ENCODE measurements at places on chromosomes 5 and 9.

- no peak for DNase-seq
Observed at GRCh38 chr5:171157276-171157675, 151.8 kb upstream of the TLX3 start.

GRCh38 chr5:41832430-41832829 lies 37.8 kb downstream of the OXCT1 start:
- DNase-seq: no peak

DNA sequence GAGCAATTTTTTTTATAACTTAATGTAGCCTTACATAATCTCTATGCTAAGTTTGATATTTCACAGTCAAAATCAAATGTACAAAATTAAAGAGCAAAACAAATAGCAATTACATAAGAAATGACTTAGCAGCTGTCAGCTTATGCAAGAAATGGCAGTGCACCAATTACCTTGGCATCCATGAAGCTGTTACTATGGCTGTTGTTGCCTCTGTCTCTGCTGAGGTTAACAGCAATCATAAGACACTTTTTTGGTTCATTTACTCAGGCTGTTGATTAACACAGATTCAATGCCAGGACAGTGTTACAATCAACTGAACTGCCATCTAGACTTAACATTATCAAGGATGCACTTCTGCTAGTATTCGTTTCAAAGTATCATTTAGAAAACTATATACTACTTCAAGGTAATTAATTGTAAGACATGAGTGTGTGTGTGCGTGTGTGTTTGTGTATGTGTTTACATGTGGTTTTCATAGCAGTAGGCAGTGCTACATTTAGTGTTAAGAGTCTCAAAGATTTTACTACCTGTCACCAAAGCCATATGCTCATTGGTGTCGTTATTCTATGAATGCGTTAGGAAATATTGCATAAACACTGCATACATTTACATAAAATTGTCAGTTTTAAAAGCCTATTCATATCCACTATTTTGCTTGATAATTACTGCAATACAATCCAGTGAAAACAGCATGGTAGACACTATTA lies 1084.2 kb upstream of the COX7C start:
- DNase-seq: no peak

- no peak for DNase-seq
Observed at GRCh38 chr9:88936668-88937067, 54.6 kb upstream of the S1PR3 start.

- peak; percentile 25 for DNase-seq
Observed at GRCh38 chr5:53095931-53096525, 13.5 kb downstream of the MOCS2 start.

- no peak for DNase-seq
Observed at GRCh38 chr9:5684101-5684500, 55.2 kb downstream of the RIC1 start.

- no peak for DNase-seq
Observed at GRCh38 chr5:133744960-133745308, 132.6 kb upstream of the FSTL4 start.

DNA sequence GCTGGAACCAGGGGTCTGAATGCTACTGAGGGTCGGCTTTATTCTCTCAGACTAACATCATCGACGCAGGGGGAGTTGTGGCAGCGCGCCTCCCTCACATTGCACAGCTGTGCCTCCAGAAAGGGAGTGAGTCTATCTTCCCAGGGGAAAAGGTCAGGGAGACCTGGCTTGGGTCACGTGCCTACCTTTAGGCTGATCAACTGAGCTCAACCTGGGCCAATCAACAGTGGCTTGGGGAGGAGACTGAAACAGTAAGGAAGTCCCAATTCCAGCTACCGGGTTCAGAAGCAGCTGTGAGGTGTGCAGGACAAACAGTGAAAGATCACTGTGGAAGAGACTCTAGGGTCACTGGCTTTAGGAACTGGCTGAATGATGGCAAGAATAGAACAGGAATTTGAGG lies 14.3 kb downstream of the SNX30 start:
- DNase-seq: no peak

DNA sequence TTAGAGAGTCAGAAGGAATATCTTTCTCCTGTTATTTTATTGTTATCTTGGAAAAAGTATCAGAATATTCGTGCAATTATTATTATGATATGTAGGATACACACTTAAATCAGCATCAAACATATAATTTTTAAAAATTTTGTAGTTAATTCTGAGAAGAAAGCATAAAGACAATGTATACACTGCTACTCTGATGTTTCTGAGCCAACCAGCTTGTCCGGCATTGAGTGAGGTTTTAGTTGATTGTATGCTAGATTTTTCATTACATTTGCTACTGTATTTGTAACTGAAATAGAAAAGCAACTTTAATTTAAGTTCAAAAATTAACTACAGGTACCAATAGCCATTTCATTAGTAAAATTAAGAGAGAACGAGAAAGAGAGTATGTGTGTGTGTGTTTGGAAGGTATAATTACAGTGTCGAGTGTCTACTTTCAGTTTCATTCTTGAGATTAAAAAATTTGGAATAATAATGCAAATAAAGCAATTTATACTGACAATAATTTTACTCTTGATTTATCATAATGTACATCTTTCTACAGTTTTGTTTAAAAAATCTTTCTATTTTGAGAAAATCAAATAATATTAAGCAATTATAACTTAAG lies 160.4 kb upstream of the CDH12 start:
- DNase-seq: peak; percentile 14

GRCh38 chr9:37144762-37145161 lies 24.4 kb downstream of the ZCCHC7 start:
- DNase-seq: no peak

- DNase-seq: no peak
Observed at GRCh38 chr9:124225945-124226344, 31.8 kb upstream of the NEK6 start.

DNA sequence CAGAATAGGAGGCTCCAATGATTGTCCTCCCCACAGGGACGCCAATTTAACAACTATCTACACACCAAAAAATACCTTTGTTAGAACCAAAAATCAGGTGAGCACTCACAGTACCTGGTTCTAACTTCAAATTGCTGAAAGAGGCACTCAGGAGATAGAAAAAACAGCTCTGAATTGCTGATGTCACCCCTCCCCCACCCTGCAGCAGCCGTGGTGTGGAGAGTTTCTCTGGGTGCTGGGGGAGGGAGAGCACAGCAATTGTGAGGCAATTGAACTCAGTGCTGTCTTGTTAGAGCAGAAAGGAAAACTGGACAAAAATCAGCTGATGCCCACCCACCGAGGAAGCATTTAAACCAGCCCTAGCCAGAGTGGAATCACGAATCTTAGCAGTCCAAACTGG lies 41.8 kb downstream of the TNFSF8 start:
- no peak for DNase-seq

DNA sequence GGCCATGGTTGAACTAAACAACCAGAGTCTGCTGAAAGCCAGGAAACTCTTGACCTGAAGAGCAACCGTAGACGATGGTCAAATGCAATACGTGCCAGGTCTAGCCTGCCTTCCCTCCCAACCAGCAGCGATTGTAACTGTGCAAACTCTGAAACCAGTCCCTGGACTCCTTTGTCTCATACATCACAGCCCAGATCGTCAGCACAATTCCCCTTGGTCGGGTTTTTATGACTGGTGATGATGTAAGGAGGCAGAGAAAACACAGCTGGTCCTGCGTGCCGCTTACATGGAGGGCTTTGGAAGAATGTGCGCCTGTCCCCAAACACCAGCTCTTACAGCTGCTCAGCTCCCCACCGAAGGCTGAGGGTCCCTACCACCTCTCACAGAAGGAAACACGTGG lies 24.6 kb downstream of the SMIM23 start:
- no peak for DNase-seq

DNA sequence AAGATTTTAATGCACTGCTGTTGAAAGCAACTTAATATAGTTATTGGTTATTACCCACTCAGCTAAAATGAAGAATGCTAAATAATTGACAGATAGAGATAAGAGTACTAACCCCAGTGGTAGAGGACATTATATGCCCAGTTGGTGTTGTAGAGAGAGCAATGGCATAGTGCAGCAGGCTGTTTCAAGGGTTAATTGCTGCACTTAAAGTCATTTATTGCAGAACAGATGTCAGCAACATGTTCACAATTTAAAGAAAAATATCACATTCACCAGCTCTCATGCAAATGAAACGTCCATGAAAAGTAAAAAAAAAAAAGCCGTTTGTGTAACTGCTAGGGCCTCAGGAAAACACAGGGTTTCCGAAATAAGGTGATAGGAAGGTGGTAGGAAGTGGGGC lies 254.6 kb downstream of the MTRR start:
- DNase-seq: no peak

DNA sequence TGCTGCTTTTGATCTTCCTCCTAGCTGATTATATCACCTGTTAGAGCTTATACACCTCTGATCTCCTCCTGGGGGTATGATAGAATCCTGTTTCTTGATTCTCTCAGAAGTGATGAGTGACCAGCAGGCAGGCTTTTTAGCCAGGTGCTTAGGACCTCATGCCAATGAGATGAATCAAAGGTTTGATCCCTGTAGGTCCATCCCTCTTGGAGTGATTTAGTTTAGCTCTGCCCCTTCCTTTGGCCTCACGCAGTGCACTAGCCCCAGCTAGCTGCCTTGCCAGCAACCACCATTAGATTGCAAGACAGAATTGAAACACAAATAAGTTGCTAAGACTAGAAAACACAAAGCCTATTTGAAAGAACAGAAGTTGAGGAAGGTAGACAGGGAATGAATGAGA lies 84.4 kb downstream of the ZSWIM6 start:
- DNase-seq: no peak

DNA sequence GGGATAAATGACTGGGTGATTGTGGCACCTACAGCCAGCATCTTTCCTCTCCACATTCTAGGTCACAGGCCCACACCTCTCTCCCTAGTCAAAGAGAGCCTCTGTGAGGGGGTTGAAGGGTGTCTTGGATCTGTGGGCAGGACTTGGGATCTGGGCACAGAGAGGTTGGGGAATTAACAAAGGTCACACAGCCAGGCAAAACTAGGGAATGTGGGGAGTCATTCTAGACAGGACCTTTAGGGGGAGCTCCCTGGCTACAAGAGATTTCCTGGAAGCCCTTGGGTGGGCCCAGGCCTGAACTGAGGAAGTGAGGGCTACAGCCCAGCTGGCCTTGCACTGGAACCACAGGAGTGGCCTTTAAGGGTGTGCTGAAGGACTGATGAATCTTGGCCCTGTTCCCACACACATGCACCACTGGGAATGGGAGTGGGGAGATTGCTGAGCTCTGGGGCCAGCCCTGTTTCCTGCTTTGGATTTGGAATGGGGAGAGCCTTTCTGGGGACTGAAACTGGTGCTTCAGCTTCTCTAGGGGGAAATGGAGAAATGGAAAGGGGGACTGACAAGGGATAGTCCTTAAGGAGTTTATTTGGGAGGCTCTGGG lies 12.4 kb upstream of the CXXC5 start:
- peak; percentile 70 for DNase-seq

Measured in NCI-H2081 (cell line).